CD4-positive, alpha-beta memory T cell (primary cell): ENCODE measurements at places on chromosomes 7 and 10. TPM values are rescaled to one million over a fixed set of nuclear protein-coding genes. Genes with fewer than 3 reads are reported as not detected.

PNLIPRP2 gene
- not detected for total RNA-seq

TWIST1 gene
- total RNA-seq, result not detected

LIPJ gene
- 0.19 TPM for total RNA-seq

LDB3 gene
- total RNA-seq, result 0.08 TPM

EIF3B gene
- total RNA-seq, result 138 TPM
